ENCODE measurements at places on chromosomes 4 and X. TPM values are rescaled to one million over a fixed set of nuclear protein-coding genes. Genes with fewer than 3 reads are reported as not detected.

TTC29 gene
- not detected for total RNA-seq

DNA sequence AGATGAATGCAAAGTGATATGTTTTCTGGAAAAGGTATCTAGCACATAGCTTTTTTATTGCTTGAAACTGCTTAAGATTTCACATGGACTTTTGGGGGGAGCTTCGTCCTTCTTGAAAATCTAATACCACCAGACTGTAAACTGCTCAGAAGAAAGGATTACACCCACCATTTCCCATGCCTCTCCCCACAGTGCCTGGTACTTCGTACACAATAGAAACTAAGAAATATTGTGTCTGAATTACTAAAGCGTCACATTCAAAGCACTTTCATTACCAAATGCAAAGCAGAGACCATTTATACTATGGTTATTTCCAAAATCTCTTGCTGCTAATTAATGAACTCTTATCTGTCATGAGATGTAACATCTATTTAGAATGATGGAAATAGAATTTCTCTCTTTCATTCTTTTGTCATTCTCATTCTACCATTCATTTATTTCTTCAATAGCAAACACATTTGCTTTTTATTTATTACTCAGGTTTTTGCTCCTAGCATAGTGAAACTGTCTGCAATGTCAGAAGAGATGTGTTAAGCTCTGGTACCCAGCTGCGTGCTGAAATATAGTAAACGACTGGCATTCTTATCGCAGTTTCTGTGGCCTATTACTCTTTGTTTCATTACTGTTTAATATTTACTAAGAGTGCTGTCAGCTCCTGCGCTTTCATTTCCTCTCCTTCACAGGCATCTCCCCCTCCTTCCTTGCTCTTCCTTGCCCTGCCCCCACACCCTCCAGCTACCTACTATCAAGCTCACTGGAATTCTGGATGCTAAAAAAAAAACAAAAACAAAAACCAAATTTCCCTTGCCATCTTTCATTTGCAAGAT lies 51.4 kb upstream of the RAPGEF2 start:
- no peaks in the 10 kb centered on the region for H3K4me1 ChIP-seq
- DNase-seq, result no peak

GRCh38 chr4:78218260-78218659 lies 161.1 kb downstream of the FRAS1 start:
- H3K4me1 ChIP-seq, result no peaks in the 10 kb centered on the region
- no peak overlapping the region for H3K27ac ChIP-seq
- no peaks in the 10 kb centered on the region for H3K27me3 ChIP-seq
- no peaks in the 10 kb centered on the region for H3K36me3 ChIP-seq
- no peak overlapping the region for H3K4me3 ChIP-seq

GRCh38 chr4:19924761-19925160 lies 326.9 kb upstream of the SLIT2 start:
- no peaks in the 10 kb centered on the region for H3K36me3 ChIP-seq
- H3K27me3 ChIP-seq, result no peaks in the 10 kb centered on the region
- no peaks in the 10 kb centered on the region for H3K4me1 ChIP-seq
- no peak for DNase-seq

DNA sequence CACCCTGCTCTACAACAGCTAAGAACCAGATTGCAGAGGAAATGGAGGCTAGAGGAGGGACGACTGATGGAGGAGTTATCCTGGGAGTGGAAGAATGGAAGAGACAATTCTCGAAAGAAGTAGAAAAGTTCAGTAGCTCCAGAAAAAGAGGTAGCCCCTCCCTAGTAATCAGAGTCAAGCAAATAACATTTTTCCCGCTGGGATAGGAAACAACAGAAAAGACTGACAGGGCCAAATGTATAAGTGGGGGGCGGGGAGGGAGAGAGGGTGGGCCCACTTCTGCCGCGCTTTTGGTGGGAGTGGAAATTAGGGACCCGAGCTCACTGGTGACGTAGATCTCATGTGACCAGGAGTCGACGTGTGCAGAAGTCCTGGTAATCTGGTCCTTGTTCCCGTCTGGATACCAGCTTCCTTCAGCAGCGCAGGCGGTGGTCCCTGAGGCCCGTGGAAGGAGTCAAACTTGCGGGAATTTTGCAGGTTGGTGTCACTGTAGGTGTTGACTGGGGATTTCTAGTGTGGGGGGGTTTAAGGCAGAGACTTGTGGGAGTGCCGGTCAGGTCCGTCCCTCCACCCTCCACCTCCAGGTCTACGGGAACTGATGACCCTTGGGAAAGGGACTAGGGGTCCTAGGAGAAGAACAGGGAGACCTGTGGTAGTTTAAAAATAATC lies at the start of gene TCEAL9:
TSS of gene TCEAL9 (plus strand) at position 377 of the 669 bp plus-strand sequence. CDS start 1,179 bp downstream, outside the sequence.
- H3K4me3 ChIP-seq, result peak within 1 kb of the TSS; percentile 56
- no peaks in the 10 kb centered on the region for H3K4me1 ChIP-seq
- DNase-seq, result peak; percentile 63
- no peaks in the 10 kb centered on the region for H3K36me3 ChIP-seq
- peak within 1 kb of the TSS; percentile 90 for H3K27ac ChIP-seq

DNA sequence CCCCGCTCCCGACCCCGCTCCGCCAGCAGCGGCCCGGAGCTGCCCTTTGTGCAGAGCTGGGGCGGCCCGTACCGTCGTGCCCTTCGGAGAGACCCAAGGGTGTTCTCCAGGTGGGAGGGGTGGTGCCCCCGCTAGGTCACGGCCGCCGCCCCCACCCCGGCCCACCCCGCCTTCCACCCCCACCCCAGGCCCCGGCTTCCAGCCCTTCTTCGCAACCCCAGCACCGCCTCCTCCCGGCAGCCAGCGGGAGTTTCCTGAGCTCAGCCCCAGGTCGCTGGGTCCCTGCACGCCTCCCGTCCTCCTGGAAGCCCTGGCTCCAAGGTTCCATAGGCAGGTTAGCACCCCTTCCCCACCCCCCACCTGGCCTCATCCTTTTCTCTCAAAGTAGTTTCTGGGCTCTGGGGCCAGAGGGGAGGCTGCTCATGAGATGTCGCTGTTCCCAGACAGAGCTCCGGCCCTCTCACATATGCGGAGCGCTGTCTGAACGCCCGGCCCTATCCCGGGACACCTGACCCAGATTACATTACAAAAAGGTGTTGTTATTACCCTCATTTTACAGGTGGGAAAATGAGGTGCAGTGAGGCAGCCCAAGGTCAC lies 25.2 kb upstream of the FGFR3 start:
- H3K27me3 ChIP-seq, result peaks cover 94% of the 10 kb centered on the region
- peak overlapping the region; percentile 39 for H3K4me3 ChIP-seq
- H3K36me3 ChIP-seq, result no peaks in the 10 kb centered on the region
- peak; percentile 45 for DNase-seq
- H3K4me1 ChIP-seq, result peaks cover 32% of the 10 kb centered on the region
- no peak overlapping the region for H3K27ac ChIP-seq

H2BW2 gene
- total RNA-seq, result not detected

SCRG1 gene
- 0.96 TPM for total RNA-seq

DNA sequence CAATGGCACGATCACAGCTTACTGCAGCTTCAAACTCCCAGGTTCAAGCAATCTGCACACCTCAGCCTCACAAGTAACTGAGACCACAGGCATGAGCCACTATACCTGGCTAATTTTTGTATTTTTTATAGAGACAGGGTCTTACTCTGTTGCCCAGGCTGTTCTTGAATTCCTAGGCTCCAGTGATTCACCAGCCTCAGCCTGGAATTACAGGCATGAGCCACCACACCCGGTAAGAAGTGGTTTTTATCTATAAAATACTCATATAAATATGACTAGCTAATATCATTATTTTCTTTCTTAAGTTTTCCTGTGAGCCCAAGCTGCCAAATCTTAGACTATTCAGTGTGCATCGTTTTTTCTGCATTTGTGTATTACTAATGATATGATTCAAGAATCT lies 4.4 kb downstream of the SCFD2 start:
- no peak overlapping the region for H3K4me3 ChIP-seq
- no peaks in the 10 kb centered on the region for H3K27me3 ChIP-seq
- DNase-seq, result no peak
- no peak overlapping the region for H3K27ac ChIP-seq
- peaks cover 20% of the 10 kb centered on the region for H3K4me1 ChIP-seq
- H3K36me3 ChIP-seq, result no peaks in the 10 kb centered on the region

MYOZ2 gene
- 0.27 TPM for total RNA-seq

PAPSS1 gene
- total RNA-seq, result 14.3 TPM

- H3K27ac ChIP-seq, result no peak overlapping the region
- H3K4me1 ChIP-seq, result no peaks in the 10 kb centered on the region
- no peak for DNase-seq
- H3K27me3 ChIP-seq, result no peaks in the 10 kb centered on the region
- no peak overlapping the region for H3K4me3 ChIP-seq
- no peaks in the 10 kb centered on the region for H3K36me3 ChIP-seq
Observed at GRCh38 chr4:147139455-147140198, 194.0 kb upstream of the TTC29 start.

IL2RG gene
- 51.9 TPM for total RNA-seq

DNA sequence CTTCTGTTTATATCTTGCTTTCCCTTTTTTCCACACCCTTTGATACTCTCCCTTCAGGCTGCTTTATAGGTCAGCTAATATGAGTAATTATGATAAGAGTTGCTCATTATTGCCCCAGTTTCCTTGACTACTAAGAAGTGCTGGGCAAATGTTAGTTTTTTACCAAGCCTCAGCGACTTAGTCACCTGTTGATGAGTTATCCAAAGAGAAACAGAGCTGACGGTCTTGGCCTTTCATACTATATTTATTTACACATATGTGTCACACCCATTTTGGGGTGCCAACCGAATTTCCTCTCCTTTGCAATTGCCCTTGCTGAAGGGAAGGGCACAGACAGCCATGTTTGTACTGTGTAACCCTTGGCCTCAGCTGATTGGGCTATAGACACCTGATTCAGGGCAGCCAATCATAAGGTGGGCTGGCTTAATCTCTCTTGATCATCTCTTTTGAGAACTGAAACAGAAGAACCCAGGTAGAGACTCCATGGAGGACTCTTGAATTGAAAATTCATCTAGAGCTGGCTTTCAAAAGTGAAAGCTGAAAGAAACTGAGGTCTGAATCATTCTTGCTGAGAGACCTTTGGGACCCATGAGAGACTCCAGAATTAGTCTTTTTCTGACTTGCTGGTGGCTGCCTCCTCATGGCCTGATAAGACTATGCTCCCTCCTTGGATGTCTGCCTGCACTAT lies 111.7 kb upstream of the RPS6KA3 start:
- no peak overlapping the region for H3K4me3 ChIP-seq
- peak overlapping the region; percentile 63 for H3K27ac ChIP-seq
- no peaks in the 10 kb centered on the region for H3K27me3 ChIP-seq
- DNase-seq, result peak; percentile 60

DNA sequence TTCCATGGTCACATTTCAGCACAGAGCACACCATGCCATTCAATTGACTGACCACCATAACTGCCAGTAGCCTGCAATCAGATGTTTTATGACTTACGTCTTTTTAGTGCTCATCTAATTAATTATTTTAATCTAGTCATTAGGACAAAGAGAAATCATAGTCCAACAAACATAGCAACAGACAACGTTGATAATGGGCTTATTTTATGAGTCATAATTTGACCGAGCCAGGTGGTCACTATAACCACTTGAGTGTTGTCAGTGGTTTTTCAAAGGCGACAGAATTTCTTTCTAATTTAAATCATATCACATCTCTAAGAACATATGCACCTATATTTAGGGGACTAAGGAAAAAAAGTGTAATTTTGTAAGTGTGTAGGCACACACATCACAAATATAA lies 1.9 kb downstream of the SEC24D start:
- peak overlapping the region; percentile 97 for H3K27ac ChIP-seq
- H3K27me3 ChIP-seq, result no peaks in the 10 kb centered on the region
- H3K4me3 ChIP-seq, result no peak overlapping the region
- no peaks in the 10 kb centered on the region for H3K36me3 ChIP-seq

GRCh38 chr4:8838961-8839431 lies 32.6 kb downstream of the HMX1 start:
- H3K36me3 ChIP-seq, result no peaks in the 10 kb centered on the region
- H3K27ac ChIP-seq, result no peak overlapping the region
- no peaks in the 10 kb centered on the region for H3K4me1 ChIP-seq
- DNase-seq, result peak; percentile 5

- no peaks in the 10 kb centered on the region for H3K36me3 ChIP-seq
- no peaks in the 10 kb centered on the region for H3K27me3 ChIP-seq
- no peak overlapping the region for H3K27ac ChIP-seq
- no peaks in the 10 kb centered on the region for H3K4me1 ChIP-seq
- no peak for DNase-seq
Observed at GRCh38 chr4:104235967-104236366, 258.7 kb downstream of the CXXC4 start.

- H3K4me1 ChIP-seq, result no peaks in the 10 kb centered on the region
- DNase-seq, result no peak
- no peaks in the 10 kb centered on the region for H3K27me3 ChIP-seq
- no peaks in the 10 kb centered on the region for H3K36me3 ChIP-seq
- H3K27ac ChIP-seq, result no peak overlapping the region
Observed at GRCh38 chr4:14967982-14968381, 34.3 kb upstream of the CPEB2 start.

GRCh38 chr4:156635051-156635450 lies 336.5 kb downstream of the PDGFC start:
- no peak overlapping the region for H3K27ac ChIP-seq
- DNase-seq, result no peak
- no peaks in the 10 kb centered on the region for H3K36me3 ChIP-seq
- no peaks in the 10 kb centered on the region for H3K4me1 ChIP-seq

GRCh38 chr4:89100853-89101252 lies 10.5 kb upstream of the TIGD2 start:
- H3K27ac ChIP-seq, result no peak overlapping the region
- no peaks in the 10 kb centered on the region for H3K27me3 ChIP-seq
- no peaks in the 10 kb centered on the region for H3K36me3 ChIP-seq
- no peak overlapping the region for H3K4me3 ChIP-seq
- H3K4me1 ChIP-seq, result no peaks in the 10 kb centered on the region

CT47B1 gene
- not detected for total RNA-seq

NEUROG2 gene
- not detected for total RNA-seq

CENPVL3 gene
- total RNA-seq, result not detected

- H3K27ac ChIP-seq, result no peak overlapping the region
- H3K4me1 ChIP-seq, result no peaks in the 10 kb centered on the region
- no peaks in the 10 kb centered on the region for H3K27me3 ChIP-seq
- no peaks in the 10 kb centered on the region for H3K36me3 ChIP-seq
- DNase-seq, result no peak
- H3K4me3 ChIP-seq, result no peak overlapping the region
Observed at GRCh38 chr4:165784672-165785071, 88.4 kb upstream of the TLL1 start.

MAGEA12 gene
- total RNA-seq, result not detected

DNA sequence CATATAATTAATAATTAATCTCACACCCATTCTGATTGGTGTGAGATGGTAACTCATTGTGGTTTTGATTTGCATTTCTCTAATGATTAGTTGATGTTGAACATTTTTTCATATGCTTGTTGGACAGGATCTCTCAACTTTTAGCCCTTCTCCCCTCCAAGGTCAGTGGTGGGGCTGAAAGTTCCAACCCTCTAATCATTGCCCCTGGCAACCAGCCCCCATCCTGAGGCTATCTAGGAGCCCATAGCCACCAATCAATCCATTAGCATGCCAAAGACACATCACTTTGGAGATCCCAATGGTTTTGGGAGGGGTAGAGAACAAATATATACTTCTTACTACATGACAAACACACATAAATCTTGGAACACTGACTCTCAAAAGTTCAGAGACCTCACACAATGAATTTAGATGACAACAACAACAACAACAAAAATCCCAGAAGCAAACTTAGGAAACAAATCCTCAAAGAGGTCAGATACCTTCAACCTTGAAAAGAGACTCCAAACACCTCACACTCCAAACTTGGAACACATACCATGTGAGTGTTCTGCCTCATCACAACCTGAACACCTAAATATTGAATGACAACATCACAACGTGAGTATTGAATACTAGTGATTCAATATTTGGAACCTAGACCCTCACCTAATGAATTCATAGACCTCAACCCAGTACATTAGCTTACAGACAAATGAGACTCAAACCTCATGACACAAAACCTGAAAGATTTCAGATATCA lies 19.0 kb upstream of the PAGE4 start:
- H3K27ac ChIP-seq, result no peak overlapping the region
- no peaks in the 10 kb centered on the region for H3K27me3 ChIP-seq
- no peaks in the 10 kb centered on the region for H3K4me1 ChIP-seq
- no peak for DNase-seq
